Liver (tissue), 10 donors: ENCODE measurements at places on chromosomes 7 and 10. TPM values are rescaled to one million over a fixed set of nuclear protein-coding genes. Genes with fewer than 3 reads are reported as not detected.

DNA sequence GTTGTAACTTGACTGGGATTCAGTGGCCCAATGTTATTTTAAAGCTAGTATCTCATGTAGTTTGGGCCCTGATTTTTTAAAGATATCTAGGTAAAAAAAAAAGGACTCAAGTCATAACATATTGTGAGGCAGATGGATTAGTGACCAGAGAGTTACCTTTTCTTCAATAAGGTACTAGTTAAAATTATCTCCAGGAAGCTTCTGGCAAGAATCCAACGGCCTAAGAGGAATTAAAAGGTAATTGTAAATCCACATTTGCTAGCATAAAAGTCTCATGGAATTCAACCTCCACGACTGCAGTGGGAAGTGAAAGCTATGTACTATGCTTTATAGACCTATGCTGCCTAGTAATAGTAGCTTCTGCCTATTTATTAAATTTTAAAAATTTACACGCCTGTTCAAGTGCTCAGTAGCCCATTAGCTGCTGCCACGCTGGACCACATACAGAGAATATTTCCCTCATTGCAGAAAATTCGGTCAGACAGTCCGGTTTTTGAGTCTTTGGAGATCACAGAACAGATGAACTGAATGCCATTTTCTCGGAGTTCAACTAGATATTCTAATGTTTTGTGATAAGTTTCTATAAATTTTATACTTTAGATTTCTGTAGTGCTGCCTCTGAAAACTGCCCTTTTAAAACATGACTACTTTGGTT, 118.4 kb downstream of the NSUN6 start:
- H3K4me3 ChIP-seq: no peak overlapping the region
- peaks cover 22% of the 10 kb centered on the region for H3K36me3 ChIP-seq
- H3K27ac ChIP-seq: no peak overlapping the region
- H3K27me3 ChIP-seq: no peaks in the 10 kb centered on the region

DNA sequence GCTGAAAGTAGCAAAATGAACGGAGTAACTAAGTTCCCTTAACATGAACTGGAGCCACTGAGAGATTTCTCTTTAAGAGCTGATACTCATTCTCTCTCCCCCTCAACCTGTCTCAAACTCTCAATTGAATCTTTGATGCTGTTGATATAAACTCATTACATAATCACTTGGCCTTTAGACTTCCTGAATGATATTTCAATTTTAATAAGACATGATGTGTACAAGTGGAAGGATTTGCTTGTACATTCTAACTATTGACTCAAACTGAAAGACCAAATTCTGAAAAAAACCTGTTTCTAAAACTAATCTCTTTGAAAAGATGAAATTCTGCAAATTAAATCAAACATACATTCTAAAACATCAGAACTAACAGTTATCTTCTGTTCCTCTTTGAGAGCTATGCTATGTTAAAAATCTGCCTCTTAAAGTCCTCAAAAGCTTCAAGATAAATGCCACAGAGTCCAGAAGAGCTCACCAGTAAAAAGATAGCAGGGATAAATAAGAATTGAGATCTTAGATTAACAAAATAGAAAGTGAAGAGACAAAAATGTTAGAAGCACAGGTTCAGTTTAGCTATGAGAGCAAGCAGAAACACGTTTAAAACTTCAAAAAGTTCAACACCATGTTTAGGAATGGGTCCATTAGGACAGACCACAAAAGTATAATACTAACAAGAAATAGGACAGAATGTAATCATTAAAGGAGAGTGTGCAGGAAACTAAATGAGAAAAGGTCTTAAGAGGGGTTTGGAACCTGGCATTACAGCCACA, 46.1 kb downstream of the TNPO3 start:
- no peaks in the 10 kb centered on the region for H3K27me3 ChIP-seq
- H3K27ac ChIP-seq: no peak overlapping the region
- H3K4me1 ChIP-seq: no peaks in the 10 kb centered on the region
- DNase-seq: no peak

GRCh38 chr7:73509463-73509862, 12.6 kb downstream of the BAZ1B start:
- no peak for DNase-seq
- peaks cover 6% of the 10 kb centered on the region for H3K4me1 ChIP-seq
- H3K27ac ChIP-seq: no peak overlapping the region

GRCh38 chr10:58439632-58440364, 54.6 kb downstream of the TFAM start:
- no peak overlapping the region for H3K27ac ChIP-seq
- no peaks in the 10 kb centered on the region for H3K36me3 ChIP-seq
- H3K4me1 ChIP-seq: no peaks in the 10 kb centered on the region
- no peaks in the 10 kb centered on the region for H3K27me3 ChIP-seq
- no peak for DNase-seq

GRCh38 chr10:119521443-119522204, 20.9 kb downstream of the RGS10 start:
- H3K4me1 ChIP-seq: no peaks in the 10 kb centered on the region
- H3K36me3 ChIP-seq: no peaks in the 10 kb centered on the region
- no peak overlapping the region for H3K4me3 ChIP-seq

DNA sequence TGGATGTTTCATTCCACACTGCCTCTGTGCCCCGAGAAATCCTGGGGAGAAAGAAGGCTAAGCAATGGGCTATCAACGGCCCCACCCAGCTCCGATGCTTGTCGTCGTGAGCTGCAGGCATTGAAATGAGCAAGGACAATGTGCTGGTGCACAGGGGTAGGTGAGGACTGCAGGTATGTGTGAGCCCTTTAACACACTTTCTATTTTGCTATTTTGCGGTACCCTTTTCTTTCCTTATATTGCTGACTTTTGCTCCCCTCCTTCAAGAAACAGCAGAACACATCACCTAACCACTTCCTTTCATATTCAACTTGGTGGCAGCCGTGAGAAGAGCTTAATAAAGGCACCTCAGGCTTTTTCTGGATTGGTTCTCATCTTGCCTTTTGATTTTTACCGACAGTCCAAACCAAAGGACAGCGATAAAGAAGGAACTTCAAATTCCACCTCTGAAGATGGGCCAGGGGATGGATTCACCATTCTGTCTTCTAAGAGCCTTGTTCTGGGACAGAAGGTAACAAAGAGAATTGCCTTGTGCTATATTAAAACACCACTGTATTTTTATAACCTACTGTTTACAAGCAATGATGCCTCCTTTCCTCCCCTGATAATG, 39.2 kb downstream of the AIFM2 start:
- no peaks in the 10 kb centered on the region for H3K36me3 ChIP-seq
- H3K27me3 ChIP-seq: no peaks in the 10 kb centered on the region
- no peak for DNase-seq
- H3K4me1 ChIP-seq: peaks cover 11% of the 10 kb centered on the region

DNA sequence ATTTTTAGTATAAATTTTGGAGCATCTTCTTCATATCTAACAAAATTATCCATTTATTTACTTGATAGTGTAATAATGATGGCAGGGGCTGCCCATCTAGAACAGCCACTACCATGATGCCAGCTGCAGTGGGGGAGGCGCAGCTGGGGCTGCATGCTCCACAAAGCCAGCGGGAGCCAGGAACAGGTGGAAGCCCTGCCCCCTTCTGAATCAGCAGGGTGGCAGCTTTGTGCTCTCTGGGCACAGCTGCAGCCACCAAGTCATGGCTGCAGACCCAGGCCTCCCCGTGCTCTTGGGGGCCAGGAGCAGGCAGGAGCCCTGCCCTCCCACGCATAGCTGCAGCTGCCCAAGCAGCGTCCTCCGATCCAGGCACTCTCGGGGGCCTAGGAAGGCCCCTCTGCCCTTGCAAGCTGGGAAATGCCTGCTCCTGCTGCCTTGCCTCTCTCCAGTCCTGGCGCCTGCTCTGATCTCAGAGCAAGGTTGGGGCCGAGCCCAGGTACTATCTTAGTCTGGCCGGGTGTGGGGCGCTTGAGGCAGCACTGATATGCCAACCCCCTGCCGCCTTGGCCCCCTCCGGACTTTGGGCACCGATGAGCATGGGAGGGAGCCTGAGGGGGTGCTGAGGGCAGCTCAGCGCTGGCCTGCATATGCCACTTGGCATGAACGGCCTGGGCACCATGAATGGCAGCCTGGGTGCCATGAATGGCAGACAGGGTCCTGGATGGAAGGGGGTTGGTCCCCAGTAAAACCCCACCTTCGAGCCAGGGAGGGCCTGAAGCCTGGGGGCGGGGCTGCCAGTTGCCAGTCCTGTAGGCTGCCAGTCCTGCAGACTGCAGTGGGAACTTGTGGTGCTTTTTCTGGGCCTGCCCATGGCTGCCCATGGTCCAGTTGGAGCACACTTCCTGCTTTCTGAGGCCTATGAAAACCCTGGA, 1110.8 kb upstream of the POT1 start:
- H3K27ac ChIP-seq: no peak overlapping the region
- H3K27me3 ChIP-seq: no peaks in the 10 kb centered on the region
- no peaks in the 10 kb centered on the region for H3K36me3 ChIP-seq
- no peaks in the 10 kb centered on the region for H3K4me1 ChIP-seq

DNA sequence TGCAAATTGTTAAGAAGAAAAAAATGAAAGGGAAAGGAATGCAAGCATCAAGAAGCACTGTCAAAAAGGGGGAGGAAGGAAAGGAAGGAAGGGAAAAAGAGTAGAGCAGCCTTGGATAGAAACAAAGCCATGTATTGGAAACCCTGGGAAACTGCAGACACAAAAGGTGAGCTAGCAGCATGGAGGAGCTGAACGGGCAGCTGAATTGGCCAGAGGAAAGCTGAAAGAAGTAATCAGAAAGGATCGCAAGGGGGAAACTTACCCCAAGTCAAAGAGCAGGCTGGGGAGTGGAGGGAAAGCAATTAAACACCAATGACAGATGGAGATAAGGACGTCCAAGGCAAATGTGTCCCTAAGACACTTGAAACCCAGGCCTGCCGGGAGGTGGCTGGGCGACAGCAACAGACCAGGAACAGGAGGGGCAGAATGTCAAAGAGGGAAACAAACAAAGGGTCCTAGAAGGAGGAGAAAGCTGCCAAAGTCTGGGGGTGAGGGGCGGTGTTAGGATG, 93.8 kb upstream of the SVIL start:
- H3K27me3 ChIP-seq: no peaks in the 10 kb centered on the region
- H3K36me3 ChIP-seq: no peaks in the 10 kb centered on the region
- H3K4me3 ChIP-seq: no peak overlapping the region
- H3K4me1 ChIP-seq: peaks cover 15% of the 10 kb centered on the region
- DNase-seq: no peak
- H3K27ac ChIP-seq: no peak overlapping the region

- DNase-seq: no peak
- H3K4me1 ChIP-seq: no peaks in the 10 kb centered on the region
- no peak overlapping the region for H3K4me3 ChIP-seq
- H3K27ac ChIP-seq: no peak overlapping the region
- no peaks in the 10 kb centered on the region for H3K27me3 ChIP-seq
Observed at GRCh38 chr10:86673827-86674581, 5.7 kb downstream of the LDB3 start.

DNA sequence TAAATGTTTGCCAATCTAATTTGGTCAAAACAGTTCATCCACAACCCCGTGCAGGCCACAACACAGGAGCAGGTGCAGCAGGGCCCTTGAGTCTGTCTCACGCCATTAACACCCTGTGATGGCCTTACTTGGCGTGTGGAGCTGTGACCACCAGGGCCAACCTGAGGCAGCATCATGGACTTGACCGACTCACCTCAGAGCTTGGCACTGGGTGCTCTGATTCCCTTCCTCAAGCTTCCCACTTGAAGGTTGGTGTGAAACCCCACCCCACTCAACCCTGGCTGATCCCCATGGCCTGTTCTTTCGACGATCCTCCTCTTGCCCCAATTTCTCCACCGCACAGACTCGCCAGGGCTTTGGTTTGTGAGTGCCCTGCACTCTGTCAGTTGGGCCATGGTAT, 623.1 kb downstream of the PTPRN2 start:
- no peaks in the 10 kb centered on the region for H3K36me3 ChIP-seq
- H3K4me3 ChIP-seq: no peak overlapping the region
- H3K4me1 ChIP-seq: no peaks in the 10 kb centered on the region
- DNase-seq: no peak
- peaks cover 7% of the 10 kb centered on the region for H3K27me3 ChIP-seq
- H3K27ac ChIP-seq: no peak overlapping the region

DNA sequence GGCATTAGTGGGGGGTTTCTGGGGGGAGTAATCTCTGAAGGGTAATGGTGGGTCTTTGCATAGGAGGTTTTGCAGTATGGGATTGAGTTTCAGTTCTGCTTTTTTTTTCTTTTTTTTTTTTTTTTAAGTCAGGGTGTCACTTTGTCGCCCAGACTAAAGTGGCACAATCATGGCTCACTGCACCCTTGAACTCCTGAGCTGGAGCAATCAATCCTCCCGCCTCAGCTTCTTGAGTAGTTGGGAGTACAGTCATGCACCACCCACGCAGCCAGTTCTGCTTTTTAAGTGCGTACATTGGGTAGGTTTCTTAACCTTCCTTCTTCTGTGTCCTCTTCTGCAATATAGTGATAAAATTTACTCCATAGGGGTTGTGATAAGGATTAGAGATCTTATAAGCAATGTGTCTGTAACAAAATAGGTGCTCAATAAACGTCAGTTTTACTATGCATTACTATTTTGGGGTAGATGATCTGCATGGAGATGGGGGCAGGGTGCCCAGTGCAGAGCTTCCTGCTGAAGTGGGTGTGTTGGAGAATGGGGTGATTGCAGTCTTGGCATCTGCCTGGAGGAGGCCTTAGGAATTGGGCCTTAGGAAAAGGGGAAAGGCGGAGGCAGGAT, 9.6 kb downstream of the KAZALD1 start:
- H3K4me1 ChIP-seq: peaks cover 6% of the 10 kb centered on the region
- H3K36me3 ChIP-seq: no peaks in the 10 kb centered on the region
- no peak for DNase-seq
- H3K4me3 ChIP-seq: no peak overlapping the region
- H3K27me3 ChIP-seq: no peaks in the 10 kb centered on the region
- H3K27ac ChIP-seq: no peak overlapping the region

DNA sequence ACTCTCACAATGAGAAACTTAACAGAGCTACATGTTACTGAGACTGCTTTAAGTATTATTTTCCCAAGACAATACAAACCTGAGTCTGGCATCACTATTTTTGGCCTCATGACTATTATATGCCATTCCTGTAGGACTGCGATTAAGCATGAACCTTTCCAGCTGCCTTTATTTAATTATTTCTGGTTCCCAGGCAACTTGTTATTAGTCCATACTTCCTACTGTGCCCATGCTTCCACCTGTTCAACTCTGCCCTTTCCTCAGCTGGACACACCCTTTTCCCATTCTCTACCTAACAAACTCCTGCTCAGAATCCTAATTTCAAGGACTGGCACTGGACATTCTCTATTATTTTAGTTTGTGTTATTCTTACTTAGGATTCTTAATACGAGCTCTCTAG, 8.1 kb upstream of the CROT start:
- no peaks in the 10 kb centered on the region for H3K27me3 ChIP-seq
- H3K36me3 ChIP-seq: peaks cover 3% of the 10 kb centered on the region
- H3K27ac ChIP-seq: no peak overlapping the region
- no peak for DNase-seq
- peaks cover 25% of the 10 kb centered on the region for H3K4me1 ChIP-seq

- no peak overlapping the region for H3K4me3 ChIP-seq
- DNase-seq: no peak
- H3K27me3 ChIP-seq: no peaks in the 10 kb centered on the region
- H3K36me3 ChIP-seq: no peaks in the 10 kb centered on the region
Observed at GRCh38 chr10:78953113-78953798, 115.5 kb upstream of the ZMIZ1 start.

Gene SPDYE16
- total RNA-seq: 0.28 TPM

Gene ASNS
- 1.9 TPM for total RNA-seq

Gene NRP1
- total RNA-seq: 55.0 TPM

Gene GLI3
- total RNA-seq: 0.42 TPM

Gene EGR2
- 0.19 TPM for total RNA-seq

Gene DENND2A
- 3.0 TPM for total RNA-seq

Gene LRRN3
- 1.1 TPM for total RNA-seq

Gene GIMAP7
- total RNA-seq: 10.9 TPM

Gene NPFFR1
- not detected for total RNA-seq

Gene PTPRZ1
- total RNA-seq: 0.09 TPM

Gene FBXO24
- total RNA-seq: 0.67 TPM

Gene CALN1
- total RNA-seq: 0.14 TPM
